ENCODE measurements at places on chromosomes 16 and 17.

DNA sequence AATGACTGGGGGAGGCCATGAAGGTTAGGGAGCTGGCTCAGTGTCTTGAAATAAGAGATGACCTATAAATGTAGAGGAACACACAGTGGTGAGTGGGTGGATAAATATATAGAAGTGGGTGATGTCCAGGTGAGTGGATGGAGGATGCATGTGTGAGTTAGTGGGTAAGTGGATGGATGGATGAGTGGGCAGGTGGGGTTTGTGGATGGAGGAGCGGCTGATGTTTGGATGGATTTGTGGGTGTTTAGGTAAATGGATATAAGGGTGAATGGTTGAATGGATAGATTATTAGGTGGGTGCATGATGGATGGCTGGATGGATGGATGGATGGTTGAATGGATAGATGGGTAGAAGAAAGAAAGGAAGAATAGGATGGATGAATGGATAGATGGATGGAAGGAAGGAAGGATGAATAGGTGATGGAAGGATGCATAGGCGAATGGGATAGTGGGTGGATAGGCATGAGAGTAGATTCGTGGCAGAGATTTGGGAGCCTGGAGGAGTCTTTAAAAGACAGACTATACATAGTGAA is 19.1 kb upstream of the TAC4 start:
- DNase-seq, result no peak

DNA sequence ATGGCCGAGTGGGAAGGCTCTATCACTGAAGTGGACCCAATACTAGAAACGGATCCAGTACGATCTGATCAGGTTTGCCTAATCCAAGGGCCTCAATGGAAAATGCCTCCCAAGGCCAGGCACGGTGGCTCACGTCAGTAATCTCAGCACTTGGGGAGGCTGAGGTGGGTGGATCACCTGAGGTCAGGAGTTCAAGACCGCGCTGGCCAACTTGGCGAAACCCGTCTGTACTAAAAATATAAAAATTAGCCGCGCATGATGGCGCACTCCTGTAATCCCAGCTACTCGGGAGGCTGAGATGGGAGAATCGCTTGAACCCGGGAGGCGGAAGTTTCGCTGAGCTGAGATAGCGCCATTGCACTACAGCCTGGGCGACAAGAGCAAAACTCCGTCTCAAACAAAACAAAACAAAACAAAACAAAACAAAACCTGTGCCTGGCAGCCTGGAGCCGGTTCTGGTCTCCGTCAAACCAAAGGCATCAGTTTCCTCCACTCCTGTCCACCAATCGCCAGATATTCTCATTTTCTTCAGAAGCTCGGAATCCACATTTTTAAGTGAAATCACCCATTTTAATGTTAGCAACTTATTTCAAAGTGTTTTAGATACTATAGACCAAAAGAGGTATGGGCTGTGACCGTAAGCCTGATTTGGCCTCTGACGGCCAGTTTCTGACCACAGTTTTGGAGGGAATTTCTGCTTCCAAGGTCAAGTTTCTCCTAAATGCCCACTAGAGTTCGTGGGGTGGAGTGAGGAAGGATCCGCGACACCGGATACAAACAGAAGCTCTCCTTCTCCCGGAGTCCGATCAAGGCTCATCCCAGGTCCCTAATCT is 664 bp downstream of the NQO1 start:
- no peak for DNase-seq

GRCh38 chr17:54907376-54907775 is 6.7 kb downstream of the TOM1L1 start:
- no peak for DNase-seq

DNA sequence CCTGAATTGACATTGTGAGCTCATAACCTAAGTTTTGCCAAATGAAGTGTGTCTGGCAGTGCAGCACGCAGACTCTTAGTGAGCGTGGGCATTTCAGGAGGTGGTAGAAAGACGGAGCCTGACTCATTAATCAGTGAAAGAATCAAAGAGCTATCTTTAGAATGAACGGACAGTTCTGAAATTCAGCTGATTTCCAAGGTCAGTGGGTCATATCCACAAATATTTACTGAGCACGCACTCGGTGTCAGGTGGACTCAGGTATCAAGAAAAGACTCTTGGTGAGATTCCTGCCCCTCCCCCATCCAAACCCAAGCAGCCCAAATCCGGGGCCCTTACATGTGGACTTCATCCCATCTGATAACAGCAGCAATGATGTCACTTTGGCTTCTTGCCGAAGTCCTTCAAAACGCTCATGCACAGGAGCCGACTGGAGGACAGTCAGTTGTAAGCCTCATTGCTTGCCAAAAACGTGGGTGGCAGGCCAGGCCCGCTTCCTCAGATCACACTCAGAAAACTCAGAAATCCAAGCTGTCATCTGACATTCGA is 185.8 kb downstream of the HS3ST3A1 start:
- no peak for DNase-seq

- no peak for DNase-seq
These were observed 210.0 kb downstream of the TMEM114 start for GRCh38 chr16:8380311-8380710.

DNA sequence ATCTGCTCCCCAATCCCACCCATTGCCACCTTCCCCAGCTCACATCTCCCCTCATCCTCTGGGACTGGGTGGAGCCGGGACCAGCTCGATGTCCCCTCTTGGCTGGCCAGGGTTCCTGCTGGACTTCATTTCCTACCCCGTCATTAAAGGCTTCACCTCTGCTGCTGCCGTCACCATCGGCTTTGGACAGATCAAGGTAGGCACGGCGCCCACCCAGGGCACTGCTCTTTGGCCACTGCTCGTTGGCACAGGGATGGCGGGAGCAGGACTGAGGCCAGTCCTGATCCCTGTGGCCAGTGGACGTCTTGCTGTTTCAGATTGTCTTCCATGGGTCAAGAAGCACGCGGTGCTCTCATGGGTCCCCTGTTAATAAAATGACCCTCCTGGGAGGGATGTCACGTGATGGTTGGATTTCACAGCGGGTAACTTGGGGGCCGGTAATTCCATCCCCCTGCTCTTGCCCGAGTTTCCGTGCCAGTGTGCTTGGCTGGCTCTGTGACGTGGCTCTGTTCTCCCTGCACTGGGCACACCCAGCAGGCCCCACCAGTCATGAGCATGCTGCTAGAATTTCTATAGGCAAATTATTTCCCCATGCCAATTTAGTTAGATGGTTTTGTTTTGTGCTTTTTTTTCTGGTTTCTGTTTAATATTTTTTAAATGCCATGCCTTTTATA is 3.1 kb downstream of the SLC26A11 start:
- no peak for DNase-seq

DNA sequence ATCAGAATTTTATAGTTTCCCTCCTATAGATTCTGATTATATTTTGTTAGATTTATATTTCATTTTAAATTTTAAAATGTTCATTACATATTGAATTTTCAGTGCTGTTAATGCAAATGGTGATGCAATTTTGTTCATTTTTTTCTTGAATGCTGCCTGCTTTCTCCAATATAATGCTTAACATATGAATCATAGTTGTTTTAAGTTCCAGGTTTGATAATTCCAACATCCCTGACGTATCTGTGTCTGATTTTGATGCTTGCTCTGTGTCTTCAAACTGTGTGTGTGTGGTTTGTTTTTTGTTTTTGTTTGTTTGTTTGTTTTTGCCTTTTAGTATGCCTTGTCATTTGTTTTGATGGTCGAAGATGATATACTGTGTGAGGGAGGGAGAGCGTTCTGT is 134.7 kb upstream of the ELAC2 start:
- no peak for DNase-seq

GRCh38 chr17:60798576-60798975 is 120.9 kb downstream of the BCAS3 start:
- DNase-seq, result no peak

DNA sequence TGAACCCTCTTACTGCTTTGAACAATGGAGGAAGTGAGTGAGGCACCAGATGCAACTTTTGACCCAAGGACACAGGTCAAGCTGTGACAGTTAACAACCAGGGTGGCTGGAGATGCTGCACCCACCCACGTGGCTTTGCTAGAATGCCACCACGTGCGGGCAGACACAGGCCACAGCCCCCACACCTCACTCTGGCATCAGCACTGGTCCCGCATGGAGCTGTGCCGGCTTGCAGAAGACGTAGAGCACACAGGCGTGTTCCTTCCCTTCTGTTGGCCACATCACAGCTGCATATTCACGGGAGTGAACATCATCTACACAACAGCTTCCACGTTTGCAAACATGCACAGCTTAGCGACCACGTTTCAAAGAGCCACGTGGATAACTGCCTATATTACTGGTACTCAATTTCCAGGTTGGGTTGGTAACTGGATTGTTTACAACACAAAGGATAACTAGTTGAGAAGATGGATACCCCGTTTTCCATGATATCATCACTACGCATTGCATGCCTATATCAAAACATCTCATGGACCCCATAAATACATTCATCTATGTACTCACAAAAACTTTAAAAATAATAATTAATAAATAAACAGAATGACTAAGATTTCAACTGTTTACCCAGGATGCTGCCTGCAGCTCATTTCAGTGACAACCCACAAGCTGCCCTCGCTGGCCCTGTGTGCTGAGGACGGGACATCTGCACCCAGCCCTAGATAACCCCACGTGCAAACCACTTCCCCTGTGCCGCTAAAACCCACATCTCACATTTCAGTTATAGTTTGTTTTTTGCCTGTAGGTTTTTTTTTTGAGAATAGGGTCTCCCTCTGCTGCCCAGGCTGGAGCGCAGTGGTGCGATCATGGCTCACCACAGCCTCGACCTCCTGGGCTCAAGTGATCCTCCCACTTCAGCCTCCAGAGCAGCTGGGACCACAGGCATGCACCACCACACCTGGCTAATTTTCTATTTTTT is 132.0 kb downstream of the ANKRD11 start:
- no peak for DNase-seq

- DNase-seq, result no peak
These were observed 23.8 kb upstream of the SUPT4H1 start for GRCh38 chr17:58375811-58376210.

GRCh38 chr17:32314636-32315035 is 27.3 kb downstream of the C17orf75 start:
- DNase-seq, result no peak

DNA sequence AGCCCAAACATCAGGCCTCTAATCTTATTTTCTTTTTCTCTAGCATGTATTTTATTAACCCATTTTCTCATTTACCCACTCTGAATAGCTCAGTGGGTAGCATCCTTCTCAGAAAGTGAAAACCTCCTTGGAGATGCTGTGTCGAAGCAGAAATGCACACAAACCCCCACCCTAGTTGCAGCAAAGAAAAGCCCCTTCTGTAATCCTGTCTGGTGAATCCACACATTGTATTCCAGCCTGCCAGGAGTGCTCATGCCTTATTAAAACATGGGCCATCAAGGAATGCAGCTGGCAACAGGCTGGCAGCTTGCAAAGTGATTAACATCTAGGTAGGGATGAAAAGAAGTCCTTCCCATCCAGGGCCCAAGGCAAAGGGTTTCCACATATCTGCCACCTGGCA is 39.7 kb upstream of the AXIN2 start:
- DNase-seq, result no peak

DNA sequence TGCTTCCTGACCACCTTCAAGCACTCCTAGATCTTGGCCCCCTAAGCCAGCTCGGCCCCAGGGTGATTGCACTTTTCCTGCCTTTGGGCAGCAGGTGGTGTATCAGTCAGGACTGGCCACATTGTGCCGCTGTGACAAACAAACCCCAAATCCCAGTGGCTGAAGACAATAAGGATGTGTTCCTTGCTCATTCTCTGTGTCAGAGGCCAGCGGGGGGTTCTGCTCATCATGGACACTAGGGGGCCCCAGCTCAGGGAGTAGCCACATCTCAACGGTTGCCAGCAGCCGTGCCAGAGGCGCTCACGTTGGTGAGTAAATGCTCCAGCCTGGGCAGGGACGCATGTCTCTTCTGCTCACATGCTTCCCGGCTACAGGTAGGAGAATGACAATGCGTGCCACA is 60.4 kb downstream of the ZDHHC7 start:
- DNase-seq, result no peak

- DNase-seq, result no peak
These were observed 140.2 kb downstream of the MSI2 start for GRCh38 chr17:57396511-57396921.

- DNase-seq, result no peak
These were observed 7.6 kb downstream of the MYO18A start for GRCh38 chr17:29172589-29172988.

DNA sequence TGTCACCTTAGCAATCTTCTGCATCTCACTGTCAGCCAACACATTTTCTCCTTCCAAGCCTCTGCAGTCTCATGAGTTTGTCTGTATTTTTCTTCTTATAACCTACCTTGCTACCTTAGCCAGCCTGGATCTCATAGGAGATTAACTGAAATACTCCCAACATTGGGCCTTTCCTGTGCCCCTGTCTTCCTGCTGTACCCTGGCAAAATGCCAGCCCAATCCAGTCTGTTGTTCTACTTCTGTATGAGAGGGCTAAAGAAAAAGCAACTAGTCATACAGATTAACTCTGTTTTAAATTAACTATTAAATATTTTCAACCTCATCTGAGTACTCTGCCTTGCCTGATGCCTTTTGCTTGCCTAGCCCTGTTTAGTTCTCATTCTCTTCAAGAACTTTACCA is 18.4 kb downstream of the GOSR1 start:
- no peak for DNase-seq

DNA sequence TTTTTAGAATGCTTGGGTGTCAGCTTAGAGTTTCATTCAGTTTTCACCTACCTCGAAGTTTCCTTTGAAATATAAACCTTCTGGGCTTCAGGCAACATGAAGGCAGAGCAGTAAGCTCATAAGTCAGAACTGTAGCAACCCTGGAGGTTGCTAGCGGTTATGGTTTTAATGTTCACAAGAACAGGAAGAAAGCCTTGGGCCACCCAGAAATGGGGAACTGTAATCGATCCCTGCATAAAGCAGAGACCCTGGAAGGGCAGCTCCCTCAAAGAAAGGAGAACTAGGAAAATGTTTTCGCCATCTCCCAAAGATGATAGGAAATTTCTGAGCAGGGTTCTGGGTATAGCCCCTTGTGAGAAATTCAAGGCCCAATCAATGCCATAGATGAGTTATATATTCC is 47.8 kb upstream of the RASL10B start:
- DNase-seq, result no peak

DNA sequence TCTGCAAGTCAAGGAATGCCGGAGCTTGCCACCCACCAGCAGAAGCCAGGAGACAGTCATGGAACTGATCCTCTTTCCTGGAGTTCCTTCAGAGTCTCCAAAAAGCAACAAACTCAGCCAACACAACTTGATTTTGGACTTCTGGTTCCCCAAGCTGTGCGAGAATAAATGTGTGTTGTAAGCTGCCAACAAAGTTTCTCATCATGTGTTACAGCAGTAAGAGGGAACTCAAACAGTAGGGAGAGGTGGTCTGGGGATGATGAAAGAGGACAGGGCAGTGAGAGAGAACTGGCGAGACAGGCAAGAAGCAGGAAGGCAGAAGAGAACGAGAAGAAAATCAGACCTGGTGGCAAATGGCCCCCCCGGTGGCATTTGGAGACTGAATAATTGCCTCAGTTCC is 204.9 kb downstream of the MAF start:
- DNase-seq, result no peak

- peak; percentile 87 for DNase-seq
These were observed 16.3 kb upstream of the AURKB start for GRCh38 chr17:8226536-8227237.

All from GM04504 (cell line).